ENCODE measurements at places on chromosomes 7 and 10.

DNA sequence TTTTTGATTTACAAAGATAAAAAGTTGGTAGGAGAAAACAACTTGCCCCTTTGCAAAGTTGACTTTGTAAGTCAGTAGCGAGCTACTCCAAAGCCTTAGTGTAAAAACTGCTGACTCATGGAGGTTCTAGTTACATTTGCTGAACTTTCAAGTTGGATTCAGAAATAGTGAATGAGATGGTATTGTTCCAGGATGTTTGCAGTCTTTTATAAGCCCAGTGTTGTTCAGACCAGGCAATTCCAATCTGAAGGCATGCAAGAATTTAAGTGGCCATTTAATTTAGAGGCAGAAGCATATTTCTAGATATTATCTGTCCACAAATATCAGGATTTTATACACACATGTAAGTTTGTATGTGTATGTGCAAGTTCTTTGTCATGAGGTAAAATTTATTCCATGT lies 21.6 kb downstream of the TES start:
- DNase-seq: no peak

GRCh38 chr10:79380946-79381721 lies 33.9 kb downstream of the PPIF start:
- DNase-seq: no peak

DNA sequence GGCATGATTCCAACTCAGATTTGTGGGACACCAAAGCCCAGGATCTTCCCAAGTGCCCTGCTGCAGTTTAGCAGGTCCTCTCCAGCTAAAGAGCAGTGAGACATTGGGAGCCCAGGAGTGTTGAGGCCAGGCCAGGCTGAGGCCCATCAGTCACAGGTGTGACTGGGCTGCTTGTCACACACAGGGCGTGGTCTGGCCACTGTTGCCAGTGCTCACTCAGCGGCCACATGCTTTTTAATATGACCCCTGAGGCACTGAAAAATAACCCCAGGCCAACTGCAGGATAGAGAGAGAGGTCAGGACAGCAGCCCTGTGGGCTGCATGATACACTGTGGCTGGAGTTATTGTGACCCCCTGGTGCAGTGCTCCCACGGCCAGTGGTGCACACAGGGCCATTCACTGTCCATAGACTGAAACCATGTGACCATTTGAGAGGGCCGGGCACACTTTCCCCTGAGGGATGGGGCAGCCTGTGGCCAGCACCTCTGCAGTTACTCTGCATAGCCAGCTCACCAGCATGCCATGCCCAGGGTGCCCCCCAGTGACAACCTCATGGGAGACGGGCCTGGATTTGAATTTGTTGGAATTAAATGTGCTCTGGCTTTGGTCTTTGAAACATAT lies 4.2 kb downstream of the GDF2 start:
- no peak for DNase-seq

DNA sequence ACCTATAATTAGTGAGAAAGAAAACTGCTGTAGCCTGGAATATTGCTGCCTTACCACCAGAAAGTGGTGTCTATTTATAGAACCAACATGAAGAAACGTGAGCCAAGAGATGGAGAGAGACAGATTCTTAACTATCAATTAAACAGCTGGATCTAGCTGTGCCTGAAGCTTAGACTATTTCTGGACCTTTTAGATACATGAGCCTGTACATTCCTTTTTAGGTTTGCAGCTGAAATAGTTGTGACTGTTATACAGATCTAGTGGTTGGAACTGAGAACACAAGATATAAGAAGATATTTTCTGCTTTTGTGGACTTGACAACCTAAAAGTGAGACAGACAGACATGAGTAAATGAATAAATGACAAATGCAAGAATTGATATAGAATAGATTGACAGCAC lies 73.4 kb downstream of the CDK14 start:
- DNase-seq: no peak

DNA sequence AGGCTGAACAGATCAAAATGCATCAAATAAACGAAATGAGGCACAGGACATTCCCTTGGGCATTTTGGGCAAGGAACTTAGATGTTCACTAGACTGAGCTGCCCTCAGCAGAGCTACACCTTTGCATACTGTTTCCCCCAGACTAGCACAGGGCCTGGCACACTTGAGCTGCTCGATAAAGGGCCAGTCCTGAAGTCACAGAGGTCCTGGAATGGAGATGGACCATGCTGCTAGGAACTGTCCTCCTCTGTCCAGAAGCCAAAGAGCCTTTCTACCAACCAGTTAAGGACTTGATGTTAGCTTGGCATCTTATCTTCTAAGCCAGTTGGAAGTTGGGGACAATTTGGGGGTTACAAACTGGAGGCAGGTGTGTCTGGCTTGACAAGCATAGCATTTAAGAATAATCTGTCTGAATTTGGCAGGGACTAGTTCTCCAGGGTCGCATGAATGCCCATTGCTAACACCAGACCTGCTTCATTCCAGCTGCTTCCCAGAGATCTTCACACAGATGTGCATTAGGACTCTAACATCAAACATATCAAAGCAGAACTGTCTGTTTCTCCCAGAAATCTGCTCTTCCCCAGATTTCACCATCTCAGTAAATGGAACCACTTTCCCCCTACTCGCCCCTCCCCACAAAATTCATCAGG lies 152.2 kb upstream of the PDE1C start:
- DNase-seq: no peak

DNA sequence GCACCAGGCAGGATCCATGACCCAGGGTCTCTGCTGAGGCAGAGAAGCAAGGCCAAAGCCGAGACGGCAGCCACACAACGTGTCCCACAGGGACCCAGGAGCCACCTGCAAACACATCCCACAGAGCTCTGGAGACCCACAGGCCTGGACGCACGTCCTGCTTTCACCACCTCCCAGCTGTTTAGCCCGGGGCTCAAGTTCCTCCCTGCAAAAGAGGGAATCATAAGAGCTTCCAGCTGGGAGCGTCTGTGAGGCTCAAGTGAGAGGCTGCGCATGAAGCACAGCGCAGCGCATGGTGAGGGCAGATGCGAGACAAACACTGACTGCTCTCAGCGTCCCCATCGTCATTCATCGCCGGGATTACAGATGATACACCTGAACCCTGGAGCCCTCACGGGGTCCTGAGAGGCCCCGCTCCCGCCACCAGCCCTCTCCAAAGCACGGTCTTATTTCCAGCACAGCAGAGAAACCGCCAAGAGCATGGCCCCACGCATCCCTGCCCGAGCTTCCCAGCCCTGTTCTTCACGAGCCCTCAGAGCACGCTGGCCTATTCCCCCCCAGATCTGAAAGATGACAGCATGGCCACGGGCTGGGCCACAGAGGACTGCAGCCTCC lies 88.7 kb downstream of the MAD1L1 start:
- no peak for DNase-seq

DNA sequence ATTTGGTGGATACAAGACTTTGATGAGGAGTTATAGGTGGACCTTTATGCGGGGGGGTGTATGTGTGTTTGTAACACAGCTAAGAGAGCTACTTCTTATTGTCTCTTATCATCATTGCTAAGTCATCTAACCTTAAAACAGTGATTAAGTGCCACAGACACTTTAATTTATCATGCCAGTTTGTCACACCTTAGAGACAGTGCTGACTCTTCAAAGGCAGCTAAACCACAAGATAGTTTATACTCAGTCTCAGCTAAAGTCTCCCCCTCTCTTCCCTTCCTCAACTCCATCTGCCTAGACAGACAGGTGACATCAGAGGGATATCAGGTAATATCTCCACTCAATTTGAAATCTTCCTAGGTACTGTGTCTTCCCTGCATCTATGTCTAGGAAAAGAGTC lies 42.2 kb downstream of the MYPN start:
- DNase-seq: no peak

DNA sequence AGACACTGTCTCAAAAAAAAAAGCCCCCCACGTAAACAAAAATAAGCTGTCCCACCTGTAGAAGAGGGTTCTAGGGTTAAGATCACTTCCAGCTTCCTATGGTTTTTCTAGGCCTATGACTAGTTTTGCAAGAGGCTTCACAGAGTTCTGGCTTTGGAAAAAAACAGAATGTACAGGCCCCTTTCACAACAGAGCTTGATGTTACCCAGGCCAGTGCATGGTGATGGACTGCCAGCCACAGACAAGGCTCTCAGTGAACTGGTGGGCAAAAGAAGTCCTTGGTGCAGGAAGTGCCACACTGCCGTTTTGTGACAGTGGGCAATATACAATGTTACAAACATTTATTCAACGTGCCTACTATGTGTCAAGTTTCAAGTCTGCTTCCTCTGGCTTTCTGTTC lies 18.3 kb upstream of the EFCAB10 start:
- no peak for DNase-seq

DNA sequence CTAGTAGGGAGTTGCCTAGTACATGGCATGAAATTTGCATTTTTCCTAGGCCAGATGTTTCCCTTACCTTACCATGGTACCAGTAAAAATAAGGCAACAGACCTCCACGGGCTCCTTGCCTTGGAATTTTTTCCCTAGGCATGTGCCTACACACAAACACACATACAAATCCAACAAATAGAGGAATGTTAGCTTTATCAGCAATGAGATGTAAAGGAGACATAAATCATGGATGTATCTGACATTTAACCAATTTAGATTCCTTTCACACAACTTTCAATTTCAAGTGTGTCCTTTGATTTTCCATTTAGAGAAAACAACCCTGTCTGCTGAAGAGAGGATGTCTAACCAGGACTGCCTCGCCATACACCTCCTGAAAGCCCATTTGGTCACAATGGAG lies 209.7 kb upstream of the SP4 start:
- no peak for DNase-seq

- DNase-seq: no peak
Observed at GRCh38 chr7:51111241-51111940, 205.2 kb downstream of the COBL start.

GRCh38 chr7:94276795-94277194 lies 117.9 kb upstream of the COL1A2 start:
- no peak for DNase-seq

- DNase-seq: no peak
Observed at GRCh38 chr7:30280631-30281030, 3.8 kb upstream of the ZNRF2 start.

DNA sequence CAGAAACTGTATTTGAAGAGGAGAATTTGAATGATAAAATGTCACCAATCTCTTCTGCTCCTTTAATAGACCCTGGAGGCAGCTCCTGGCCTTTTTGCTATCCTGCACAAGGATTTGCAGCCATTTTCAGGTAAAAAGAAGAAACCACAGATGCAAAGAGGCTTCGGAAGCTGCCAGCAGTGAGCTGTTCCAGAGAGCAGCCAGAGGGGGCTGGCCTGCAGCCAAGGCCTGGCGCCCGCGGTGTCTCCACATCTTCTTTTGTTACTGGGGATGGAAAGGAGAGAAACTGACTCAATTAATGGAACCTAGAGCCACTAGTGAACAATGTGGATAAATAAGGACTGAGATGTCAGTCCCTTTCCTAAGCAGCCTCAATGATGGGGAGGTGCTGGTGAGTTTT lies 23.9 kb upstream of the GPR26 start:
- no peak for DNase-seq

DNA sequence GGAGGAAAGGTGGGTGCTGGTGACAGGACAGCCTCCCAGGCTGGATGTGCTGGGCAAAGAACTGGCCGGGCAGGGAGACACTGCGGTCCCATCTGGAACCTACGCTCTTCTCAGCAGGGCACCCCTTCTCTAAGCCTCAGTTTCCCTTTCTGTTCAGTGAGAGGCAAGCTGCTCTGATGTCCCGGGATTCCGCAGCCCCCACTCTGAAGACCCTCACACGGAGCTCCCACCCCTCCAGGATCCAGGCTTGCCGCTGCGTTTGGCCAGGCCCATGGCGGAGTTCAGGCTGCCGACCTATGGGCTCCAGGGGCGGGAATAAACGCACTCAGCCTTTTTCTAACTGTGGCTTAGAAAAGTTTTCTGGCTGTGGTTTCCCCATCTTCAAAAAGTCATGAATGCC lies 10.2 kb upstream of the INTS1 start:
- no peak for DNase-seq

DNA sequence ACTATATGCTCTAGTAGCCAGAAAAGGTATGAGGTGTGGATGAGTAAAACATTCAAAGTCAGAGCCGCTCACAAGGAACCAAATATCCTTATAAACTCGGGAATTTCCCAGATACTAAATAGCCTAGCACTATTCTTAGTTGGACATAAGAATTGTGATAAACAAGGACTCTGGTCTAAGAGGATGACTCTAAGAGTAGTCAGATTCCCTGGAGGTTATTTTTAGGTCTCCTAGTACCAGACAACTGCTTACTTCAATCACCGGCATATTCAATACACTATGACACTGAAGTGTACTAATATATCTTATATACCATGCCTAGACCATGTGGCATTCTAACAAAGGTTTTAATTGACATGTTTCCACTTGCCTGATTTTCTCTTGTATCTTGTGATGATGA lies 56.5 kb downstream of the LMBR1 start:
- no peak for DNase-seq

GRCh38 chr7:92133133-92133736 lies 1.0 kb downstream of the CYP51A1 start:
- DNase-seq: no peak

- no peak for DNase-seq
Observed at GRCh38 chr10:29728541-29729049, 93.8 kb upstream of the SVIL start.

DNA sequence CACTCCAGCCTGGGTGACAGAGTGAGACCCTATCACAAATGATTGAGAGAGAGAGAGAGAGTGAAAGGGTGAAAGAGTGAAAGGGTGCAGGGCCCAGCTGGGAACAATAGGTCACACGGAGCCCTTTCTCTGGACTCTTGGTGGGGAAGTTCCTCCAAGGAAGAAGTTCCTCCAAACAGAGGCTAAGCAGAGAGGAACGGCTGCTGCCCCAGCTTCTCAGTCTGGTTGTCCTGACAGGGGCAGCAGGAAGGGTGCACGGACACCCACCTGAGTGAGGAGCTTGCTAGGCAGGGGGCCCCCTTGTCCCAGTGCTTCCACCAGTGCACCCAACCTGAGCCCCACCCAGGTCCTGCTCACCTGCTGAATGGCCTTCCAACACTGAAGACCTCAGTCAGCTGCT lies 38.8 kb upstream of the MYL10 start:
- DNase-seq: no peak

GRCh38 chr10:11145495-11145855 lies 127.8 kb downstream of the CELF2 start:
- no peak for DNase-seq

- DNase-seq: no peak
Observed at GRCh38 chr10:114662646-114663217, 4.7 kb upstream of the ABLIM1 start.

DNA sequence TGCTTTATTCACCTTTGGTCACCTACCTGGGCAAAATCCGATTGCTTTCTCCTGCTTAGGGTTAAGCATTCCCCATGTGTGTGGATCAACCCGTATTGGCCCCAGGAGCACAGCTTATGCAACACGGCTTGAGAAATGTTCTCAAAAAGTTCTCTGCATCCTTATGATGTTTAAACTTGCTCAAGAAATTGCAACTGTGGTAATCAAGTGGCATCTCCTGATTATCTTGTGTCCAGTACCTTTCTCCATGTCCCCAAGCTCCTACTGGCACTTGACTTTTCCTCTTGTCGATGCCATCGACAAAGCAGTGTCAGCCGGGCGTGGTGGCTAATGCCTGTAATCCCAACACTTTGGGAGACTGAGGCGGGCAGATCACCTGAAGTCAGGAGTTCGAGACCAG lies 4.7 kb upstream of the PKD2L1 start:
- DNase-seq: no peak
